ENCODE measurements at places on chromosomes 11 and 22. TPM values are rescaled to one million over a fixed set of nuclear protein-coding genes. Genes with fewer than 3 reads are reported as not detected.

DNA sequence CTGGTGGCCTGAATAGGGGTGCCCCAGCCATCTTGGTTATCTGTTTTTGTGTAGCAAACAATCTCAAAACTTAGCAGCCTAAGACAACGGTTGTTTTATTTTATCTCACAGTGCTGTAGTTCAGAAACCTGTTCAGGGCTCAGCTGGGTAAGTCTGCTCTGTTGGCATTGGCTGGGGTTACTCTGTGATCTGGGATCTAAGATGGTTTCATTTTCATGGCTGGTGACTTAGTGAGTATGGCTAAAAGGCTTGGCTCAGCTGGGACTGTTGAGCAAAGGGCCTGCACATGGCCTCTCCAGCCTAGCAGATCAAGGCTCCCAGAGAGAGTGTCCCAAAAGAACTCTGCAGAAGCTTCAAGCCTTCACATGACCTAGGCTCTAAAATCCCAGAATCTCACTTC lies 60.8 kb upstream of the POU2AF1 start:
- no peak for DNase-seq
- no peak overlapping the region for H3K4me3 ChIP-seq
- peaks cover 7% of the 10 kb centered on the region for H3K4me1 ChIP-seq
- no peak overlapping the region for H3K27ac ChIP-seq
- no peaks in the 10 kb centered on the region for H3K36me3 ChIP-seq

DNA sequence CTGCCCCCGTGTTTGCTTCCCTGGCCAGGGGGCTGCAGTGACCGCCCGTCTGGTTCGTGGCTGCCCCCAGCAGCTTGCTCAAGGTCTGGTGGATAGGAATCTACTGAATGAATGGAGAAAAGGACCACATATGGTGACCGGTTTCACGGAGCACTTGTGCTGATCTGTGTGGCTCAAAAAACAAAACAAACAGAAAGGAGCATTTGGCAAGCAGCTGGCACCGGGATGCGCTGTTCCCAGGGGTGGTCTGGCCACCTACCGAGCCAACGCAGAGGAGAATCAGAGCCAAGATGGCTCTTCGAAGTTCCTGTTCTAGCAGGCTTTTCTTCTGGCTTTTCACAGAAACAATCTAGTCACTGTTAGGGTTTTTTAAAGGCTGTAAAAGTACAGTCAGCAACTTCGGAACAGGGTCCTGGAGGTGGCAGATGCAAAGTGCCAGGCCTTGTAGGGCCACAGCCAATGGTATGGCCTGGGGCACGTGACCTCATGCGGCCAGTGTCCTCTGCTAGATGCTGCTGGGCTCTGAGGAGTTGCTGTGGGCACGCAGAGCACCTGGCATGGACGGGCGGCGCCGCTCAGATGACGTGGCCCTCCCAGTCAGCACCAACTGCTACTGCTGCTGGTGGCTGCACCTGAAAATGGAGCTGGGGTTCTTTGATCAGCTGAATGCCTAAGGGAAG lies 27.3 kb upstream of the PACSIN2 start:
- H3K36me3 ChIP-seq = no peaks in the 10 kb centered on the region
- DNase-seq = no peak
- no peak overlapping the region for H3K4me3 ChIP-seq
- H3K27me3 ChIP-seq = no peaks in the 10 kb centered on the region

- DNase-seq = no peak
- H3K27me3 ChIP-seq = no peaks in the 10 kb centered on the region
- H3K36me3 ChIP-seq = no peaks in the 10 kb centered on the region
Measured at GRCh38 chr11:131579932-131580387, 209.5 kb downstream of the NTM start.

- H3K36me3 ChIP-seq = no peaks in the 10 kb centered on the region
- no peak within 1 kb of the TSS for H3K4me3 ChIP-seq
- peak within 1 kb of the TSS; percentile 36 for H3K27ac ChIP-seq
- DNase-seq = no peak
- H3K4me1 ChIP-seq = peaks cover 14% of the 10 kb centered on the region
- no peaks in the 10 kb centered on the region for H3K27me3 ChIP-seq
Measured at GRCh38 chr11:67415501-67416304, at the start of gene CARNS1. TSS of gene CARNS1 (plus strand) at chr11:67415678. CDS start at chr11:67416200, 522 bp downstream.

Gene LUZP2
- not detected for total RNA-seq

Gene PDE3B
- 5.3 TPM for total RNA-seq
